Skin of body (tissue), 3 donors: ENCODE measurements at places on chromosomes 3 and 15. TPM values are rescaled to one million over a fixed set of nuclear protein-coding genes. Genes with fewer than 3 reads are reported as not detected.

MPI gene
- 23.3 TPM for total RNA-seq

LRRIQ4 gene
- not detected for total RNA-seq

CELF6 gene
- 1.3 TPM for total RNA-seq

DNAH12 gene
- total RNA-seq: 2.1 TPM

TMCO5A gene
- not detected for total RNA-seq

WDR49 gene
- 0.49 TPM for total RNA-seq

- DNase-seq: no peak
These were observed 220.7 kb downstream of the FHIT start for GRCh38 chr3:61030469-61031035.

DNA sequence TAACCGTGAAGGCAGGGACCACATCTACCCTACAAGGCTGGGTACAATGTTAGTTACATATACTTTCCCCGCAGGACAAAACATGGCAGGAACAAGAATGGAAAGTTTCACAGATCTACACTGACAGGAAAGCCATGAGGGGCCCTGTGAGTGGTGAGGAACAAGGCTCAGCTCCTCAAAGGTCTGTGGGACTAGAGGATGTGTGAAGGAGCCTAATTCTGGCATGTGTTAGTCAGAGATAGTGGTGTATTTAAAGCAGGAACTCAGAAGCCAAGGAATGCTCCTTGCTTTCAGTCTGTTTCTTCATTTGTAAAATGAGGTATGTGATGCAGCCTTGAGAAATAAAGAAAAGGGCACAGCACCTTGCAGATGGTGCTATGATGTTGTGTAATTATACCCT is 25.1 kb downstream of the ETV5 start:
- DNase-seq: no peak

- no peak for DNase-seq
These were observed 196.2 kb downstream of the CHST2 start for GRCh38 chr3:143315766-143316165.

DNA sequence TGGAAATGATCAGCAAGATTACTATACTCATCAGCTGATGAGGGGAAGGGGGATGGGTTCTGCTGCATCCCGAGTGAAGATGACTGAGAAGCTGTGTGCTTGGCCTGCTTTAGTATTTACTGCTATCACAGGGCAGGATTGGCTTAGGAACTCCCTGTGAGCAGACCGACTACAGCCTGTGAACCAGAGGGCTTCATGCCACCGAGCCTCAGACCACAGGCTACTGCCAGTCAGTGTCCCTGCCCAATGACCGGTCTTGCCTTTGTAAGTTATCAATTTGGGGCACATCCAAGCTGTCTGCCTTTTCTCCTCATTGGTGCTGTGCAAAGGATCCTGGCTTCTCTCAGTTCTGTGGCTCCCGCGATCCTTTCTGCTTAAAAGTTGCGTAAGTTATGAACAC is 71.5 kb downstream of the PDCD6IP start:
- no peak for DNase-seq

GRCh38 chr15:29636921-29637320 is 185.3 kb downstream of the TJP1 start:
- no peak for DNase-seq

DNA sequence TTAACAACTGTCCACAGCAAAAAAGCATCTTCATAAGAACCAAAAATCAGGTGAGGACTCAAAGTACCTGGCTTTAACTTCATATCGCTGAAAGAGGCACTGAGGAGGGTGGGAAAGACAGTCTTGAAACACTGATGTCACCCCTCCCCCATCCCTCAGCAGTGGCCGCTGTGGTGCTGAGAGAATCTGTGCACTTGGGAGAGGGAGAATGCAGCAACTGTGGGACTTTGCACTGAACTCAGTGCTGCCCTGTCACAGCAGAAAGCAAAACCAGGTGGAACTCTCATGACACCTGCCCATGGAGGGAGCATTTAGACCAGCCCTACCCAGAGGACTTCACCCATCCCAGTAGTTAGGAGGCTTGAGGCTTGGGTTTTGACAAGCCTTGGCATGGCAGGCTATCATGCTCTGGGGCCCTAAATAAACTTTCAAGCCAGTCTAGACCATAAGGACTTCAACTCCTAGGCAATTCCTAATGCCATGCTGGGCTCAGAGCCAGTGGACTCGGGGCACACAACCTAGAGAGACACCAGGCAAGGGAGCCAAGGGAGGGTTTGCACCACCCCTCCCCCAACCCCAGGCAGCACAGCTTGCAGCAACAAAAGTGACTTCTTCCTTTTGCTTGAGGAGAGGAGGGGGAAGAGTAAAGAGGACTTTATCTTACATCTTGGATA is 6.1 kb upstream of the ZSCAN2 start:
- DNase-seq: no peak

DNA sequence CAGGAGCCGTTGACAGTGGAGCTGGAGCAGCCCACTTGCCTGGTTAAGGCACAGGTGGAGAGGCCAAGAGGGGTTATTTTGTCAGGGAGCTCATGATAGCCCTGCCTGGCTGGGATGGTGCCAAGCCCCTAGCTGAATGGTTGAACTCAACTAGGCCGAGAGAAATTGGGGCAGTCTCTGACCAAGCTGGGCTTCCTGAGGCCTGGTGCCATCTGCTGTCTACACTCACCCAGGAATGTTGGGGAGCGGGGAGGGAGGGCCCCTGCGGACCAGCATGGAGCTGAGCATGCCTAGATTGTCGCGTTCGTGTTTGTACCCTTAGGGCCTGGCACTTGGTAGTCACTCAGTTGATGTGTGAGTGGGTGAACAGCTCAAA is 1.2 kb downstream of the BRPF1 start:
- DNase-seq: no peak

GRCh38 chr3:122082357-122082756 is 27.2 kb downstream of the CD86 start:
- no peak for DNase-seq

GRCh38 chr3:54353946-54354345 is 231.6 kb downstream of the CACNA2D3 start:
- DNase-seq: no peak

- DNase-seq: no peak
These were observed 141.4 kb upstream of the MRPS22 start for GRCh38 chr3:139202226-139202958.
